Activated CD8-positive, alpha-beta memory T cell treated with anti-CD3 and anti-CD28 coated beads for 1 hour (primary cell): ENCODE measurements at places on chromosomes 2 and 18.

GRCh38 chr2:204654669-204655068, 109.4 kb downstream of the PARD3B start:
- DNase-seq, result no peak

GRCh38 chr2:150619607-150620330, 132.3 kb upstream of the RND3 start:
- DNase-seq, result no peak

DNA sequence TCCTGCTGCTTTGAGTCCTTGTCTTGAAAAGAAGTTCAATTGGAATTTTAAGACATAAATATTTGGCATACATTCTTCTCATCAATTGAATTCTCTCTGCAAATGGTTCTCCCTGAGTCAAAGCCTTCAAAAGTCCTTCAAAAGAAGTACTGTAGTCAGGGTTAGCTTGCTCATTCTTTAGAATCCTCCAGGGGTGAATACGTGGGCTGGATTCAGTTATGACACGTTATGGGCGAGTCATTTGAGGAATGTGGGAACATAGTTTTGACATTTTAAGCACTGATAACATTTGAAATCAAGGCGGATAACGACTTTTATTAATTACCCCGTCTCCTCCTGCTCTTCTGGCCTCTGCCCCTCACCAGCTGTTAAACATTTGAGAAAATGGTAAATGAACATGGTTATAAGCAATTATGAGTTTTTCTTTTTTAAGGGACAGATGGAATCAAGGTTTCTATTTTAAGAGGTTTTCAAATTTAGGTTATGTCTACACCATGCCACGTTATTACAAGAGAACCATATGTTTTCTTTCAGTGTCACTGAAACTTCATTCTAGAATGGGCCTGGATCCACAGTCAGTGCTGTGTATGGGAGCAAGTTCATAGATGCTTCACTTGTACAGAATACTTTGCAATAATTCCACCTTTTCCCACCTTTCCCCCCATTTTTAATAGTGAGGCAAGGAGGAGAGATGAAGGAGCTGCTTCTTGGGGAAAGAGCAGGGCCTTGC, 273.1 kb downstream of the TSN start:
- no peak for DNase-seq

- DNase-seq, result no peak
Observed at GRCh38 chr18:56097621-56098020, 509.6 kb upstream of the TCF4 start.

GRCh38 chr2:68319398-68320117, at the start of gene CNRIP1:
Gene CNRIP1 (minus strand): TSS chr2:68319949. CDS start chr2:68319400, 549 bp downstream.
- DNase-seq, result no peak

- no peak for DNase-seq
Observed at GRCh38 chr18:33270297-33270696, 170.2 kb downstream of the CCDC178 start.

- no peak for DNase-seq
Observed at GRCh38 chr18:23716516-23716915, 27.3 kb downstream of the LAMA3 start.

- DNase-seq, result no peak
Observed at GRCh38 chr2:3482363-3482821, 36.9 kb downstream of the ADI1 start.

- DNase-seq, result no peak
Observed at GRCh38 chr2:165435611-165436010, 33.9 kb upstream of the CSRNP3 start.

DNA sequence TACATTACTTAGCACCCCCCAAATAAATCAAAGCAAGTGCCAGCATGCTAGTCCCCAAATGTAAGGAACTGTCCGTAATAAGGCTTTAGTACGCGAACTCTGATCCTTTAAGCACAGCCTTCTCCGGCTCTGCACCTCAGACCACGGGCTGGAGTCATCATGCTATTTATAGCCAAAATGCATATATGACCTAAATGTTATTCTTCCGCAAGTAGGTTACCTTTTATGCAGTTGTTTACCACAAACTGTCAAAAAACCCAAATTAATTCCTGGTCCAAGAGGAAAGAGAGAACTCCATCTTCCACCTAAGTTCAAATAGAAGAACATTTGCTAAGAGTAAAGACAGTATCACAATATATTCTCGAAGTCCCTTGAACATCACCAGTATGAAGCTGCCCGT, 42.7 kb downstream of the ZNF516 start:
- DNase-seq, result no peak

- DNase-seq, result no peak
Observed at GRCh38 chr2:23563673-23564614, 179.0 kb downstream of the KLHL29 start.

- DNase-seq, result no peak
Observed at GRCh38 chr2:199851883-199852282, 891 bp upstream of the FTCDNL1 start.

DNA sequence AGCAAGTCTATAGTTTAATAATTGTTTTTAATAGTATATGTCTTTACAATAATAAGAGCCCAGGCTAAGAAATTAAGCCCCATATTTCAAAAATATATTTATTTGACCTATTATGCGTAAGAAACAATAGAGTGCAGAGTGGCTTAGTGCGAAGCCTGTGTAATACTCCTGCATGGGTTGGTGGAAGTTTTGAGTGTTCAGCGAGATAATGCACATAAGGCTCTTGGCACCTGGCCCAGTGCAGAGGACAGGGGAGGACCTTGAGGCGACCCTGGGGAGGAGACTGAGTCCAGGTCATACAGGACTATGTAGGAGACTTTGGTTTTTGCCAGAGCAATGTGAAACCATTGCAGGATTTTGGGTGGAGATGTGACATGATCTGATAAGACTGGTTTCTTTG, 132.4 kb upstream of the ST6GAL2 start:
- no peak for DNase-seq

GRCh38 chr2:150595803-150596470, 108.5 kb upstream of the RND3 start:
- no peak for DNase-seq

DNA sequence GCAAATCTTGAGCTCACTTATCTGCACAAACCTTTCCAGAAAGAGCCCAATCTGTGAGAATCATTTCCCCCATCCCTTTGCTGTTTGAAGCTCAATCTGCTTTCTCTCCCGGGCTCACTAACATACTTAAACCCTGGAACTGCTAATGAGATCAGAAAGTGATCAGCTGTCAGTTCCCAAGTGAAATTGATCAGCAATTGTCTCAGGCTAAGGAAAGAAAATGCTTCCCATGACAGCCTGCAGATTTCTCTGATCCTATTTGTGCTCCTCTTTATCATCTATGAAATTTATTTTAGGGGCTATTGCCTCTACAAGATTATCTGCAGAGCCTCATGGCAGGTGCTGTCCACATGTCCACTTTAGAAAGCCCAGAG, 239.0 kb upstream of the CXCR4 start:
- DNase-seq, result no peak
